ENCODE measurements at places on chromosomes 4 and X.

DNA sequence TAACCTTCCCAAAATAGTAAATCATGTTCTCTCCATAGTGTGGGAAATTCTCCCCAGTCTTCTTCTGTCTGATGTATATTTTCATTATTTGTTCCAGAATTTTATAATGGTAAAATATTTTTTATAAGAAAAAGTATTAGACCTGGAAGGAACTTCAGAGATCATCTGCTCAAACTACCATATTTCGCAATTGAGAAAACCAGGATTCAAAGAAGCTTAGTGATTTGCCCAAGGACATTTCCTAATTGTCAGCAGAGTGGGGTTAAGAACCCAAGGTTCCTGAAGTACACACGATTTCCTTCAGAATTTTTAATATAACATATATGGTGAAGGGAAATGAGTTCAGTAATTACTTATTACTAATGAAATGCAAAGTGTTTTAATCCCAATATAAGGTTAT is 24.1 kb downstream of the OCIAD1 start:
- DNase-seq = no peak

GRCh38 chrX:64394059-64394873 is 986 bp downstream of the MTMR8 start:
- DNase-seq = no peak

GRCh38 chr4:2298532-2298991 is 36.7 kb upstream of the MXD4 start:
- DNase-seq = no peak

- no peak for DNase-seq
Measured at GRCh38 chr4:118931786-118932185, 43.1 kb downstream of the SYNPO2 start.

DNA sequence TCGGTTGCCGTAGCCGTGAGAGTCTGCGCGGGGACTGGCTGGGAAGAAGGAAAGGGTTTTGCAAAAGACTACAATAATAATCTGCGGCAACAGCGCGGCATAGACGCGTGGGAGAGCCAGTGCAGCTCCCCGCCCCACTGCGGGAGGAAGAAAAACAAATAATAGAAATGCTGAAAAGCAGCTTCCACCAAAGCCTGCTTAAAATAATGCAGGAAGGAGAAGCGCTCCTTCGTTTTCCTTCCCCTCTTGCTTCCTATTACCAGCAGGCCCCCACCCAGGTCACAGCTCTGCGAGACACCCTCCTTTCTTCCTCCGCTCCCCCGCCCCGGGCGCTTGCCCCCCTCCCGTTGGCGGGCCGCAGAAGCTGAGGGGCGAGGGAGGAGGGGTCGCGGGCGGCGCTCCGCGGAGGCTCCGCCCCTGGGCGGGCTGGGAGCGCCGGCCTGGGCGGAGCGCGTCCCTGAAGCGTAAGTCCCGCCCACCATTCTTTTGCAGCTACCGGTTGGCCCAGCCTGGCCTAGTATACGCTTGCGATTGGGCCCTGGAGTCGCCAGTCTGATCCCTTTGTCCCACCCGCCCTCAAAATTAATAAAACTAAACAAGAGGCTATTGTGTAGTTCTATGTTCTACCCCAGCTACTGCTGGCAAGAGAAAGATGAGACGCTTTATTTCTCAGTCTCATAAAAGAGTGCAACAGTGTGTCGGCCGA is 636 bp upstream of the AMOT start:
- DNase-seq = peak; percentile 69

DNA sequence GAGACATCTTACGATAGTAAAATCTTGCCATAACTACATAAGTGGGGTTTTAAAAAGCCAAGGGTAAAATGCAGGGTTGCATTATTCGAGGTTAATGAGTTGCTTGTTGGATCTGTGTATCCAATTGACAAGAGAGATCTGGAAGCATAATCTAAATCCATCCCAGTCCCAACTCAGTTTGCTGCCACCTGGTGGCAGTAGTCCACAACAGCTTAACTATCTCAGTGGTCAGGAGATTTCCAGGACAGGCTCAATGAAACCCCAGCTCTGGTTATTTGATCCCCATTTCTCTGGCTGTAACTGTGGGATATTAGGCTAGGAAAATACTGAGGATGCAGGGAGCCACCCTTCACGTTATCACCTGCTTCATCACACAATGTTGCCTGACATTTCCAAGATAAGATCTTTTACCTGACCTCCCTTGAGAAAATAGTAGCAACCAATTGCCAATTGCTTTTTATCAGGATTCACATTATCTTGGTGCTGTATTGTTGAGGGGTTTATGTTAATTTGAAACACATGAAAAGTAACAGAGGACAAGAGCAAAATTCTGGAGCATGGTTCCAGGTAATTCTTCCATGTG is 88.2 kb upstream of the TNIP3 start:
- DNase-seq = peak; percentile 61

DNA sequence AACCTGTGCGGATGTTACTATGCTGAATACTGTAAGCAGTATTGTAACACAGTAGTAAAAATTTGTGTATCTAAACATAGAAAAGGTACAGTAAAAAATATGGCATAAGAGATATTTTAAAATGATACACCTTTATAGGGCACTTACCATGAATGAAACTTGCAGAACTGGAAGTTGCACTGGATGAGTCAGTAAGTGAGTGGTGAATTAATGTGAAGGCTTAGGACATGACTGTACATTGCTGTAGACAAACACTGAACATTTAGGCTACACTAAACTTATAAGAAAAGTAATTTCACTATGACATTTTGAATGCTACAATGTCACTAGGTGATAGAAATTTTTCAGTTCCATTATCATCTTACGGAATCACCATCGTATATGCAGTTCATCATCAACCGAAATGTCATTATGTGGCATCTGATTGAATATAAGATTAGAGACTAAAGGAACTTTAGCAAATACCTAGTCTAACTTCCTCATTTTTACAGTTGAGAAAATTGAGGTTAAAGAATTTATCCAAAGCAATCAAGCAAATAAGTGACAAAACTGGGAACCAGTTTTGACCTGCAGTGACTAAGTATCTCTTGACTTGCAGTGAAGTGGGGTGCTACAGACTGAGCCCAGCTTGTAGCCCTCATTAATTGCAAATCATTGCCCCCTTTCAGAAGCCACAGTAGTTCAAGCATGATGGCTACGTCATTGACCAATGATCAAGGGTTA is 55.3 kb downstream of the EGF start:
- DNase-seq = no peak

GRCh38 chrX:100647095-100647494 is 3.1 kb downstream of the SRPX2 start:
- DNase-seq = no peak

DNA sequence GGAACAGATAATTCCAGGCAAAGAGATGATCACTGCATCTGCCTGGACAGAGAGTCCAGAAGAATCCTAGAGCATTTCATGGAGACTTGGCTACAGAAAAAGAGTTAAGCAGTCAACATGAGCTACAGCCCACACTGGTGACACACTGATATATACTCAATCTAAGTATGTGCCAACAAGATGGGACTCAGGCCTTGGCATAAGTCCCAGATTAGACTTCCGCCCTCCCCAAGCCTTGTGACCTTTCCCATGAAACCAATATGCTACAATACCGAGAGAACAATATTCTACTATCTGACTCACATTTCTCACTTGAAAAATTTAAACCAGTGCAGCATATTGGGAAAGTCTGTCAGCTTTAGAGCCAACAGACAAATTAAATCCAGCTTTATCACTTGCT is 65.7 kb upstream of the SLITRK2 start:
- DNase-seq = no peak

GRCh38 chr4:147839663-147840062 is 107.8 kb downstream of the ARHGAP10 start:
- no peak for DNase-seq

DNA sequence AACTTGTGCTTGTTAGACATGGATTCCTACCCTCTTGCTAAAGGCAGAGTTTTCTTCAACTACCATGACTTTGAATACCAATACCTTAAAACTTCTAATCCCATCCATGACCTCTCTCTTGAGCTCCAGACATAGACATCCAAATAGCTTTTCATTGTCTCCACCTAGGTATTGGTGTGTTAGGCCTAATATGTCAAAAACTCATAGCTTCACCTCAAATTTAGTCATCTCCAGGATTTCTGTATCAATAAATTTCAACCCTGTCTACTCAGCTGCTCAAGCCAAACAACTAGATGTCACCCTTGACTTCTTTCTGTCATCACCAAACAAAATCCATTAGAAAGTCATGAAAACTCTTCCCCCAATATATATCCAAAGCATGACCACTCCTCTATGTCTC is 617.7 kb upstream of the GRIA3 start:
- DNase-seq = no peak

DNA sequence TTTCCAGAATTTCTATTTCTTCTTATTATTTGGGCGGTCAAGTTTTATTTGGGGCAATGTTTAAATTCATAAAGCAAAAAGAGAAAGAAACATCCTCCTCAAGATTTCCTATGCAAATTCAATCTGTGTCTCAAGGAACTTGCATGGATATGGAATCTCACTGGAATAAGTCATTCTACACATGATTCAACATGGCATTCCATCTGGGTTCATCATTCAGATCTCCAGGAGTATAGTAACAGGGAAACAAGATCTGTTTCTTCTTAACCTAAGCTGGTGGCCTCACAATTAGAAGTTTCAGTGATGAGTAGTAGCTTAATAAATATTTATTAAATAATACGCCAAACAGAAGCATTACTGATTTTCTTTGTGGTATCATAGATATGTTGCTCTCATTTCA is 19.8 kb downstream of the KLHL34 start:
- DNase-seq = no peak

DNA sequence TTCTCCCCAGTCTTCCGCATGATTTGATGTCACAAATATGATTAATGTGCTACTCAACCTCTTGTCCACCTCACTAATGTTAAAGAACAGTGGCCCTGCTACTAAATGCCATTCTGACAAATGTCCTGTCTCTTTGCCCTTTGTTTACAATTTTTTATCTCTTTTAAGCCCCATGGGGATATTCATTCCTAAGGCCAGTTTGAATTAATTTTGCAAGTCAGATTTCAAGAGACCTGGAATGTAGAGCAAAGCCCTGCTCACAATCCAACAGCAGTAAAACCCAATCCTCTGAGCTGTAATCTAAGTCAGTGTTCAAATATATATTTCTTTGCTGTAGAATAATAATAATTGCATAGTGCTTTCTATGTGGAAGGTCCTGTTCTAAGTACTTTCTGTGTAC is 81.2 kb downstream of the LDB2 start:
- DNase-seq = no peak

DNA sequence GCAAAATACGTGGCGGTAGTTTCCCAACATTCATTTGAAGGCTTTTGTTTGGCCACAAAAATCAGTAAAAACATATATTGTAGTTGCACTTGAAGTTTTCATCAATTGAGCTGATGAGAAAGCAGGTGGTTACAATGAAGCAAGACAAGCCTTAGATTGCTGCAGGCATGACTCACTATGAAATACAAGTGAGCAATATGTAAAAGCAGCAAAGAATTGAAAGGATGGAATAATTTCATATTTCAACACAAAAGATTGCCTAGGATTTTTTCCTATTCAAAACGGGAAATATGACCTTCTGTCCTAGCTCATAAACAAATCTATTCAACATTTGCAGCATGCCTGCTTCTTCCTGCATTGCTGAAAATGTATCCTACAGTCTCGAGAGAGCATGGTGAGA is 190.9 kb upstream of the BANK1 start:
- no peak for DNase-seq

DNA sequence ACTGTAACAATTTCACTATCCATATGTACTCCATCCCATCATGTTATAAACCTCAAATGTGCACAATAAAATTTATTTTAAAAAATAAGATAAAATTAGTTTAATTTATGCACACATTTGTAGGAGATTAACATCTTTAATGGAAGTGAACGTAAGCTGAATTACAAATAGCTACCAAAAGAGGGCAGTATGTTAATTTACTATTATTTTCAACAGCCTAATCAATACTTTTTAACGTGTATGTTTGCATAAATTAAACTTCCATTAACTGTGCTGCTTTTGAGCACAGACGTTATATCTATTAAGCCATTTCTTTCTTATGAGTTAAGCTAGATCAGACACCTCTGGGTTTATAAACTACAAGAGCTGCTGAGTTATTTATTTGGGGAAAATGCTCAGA is 56.5 kb upstream of the PHKA2 start:
- no peak for DNase-seq

GRCh38 chrX:14738643-14739042 is 134.2 kb downstream of the FANCB start:
- no peak for DNase-seq

- DNase-seq = no peak
Measured at GRCh38 chr4:101141855-101142254, 205.5 kb downstream of the PPP3CA start.

- no peak for DNase-seq
Measured at GRCh38 chr4:105765690-105766407, 57.3 kb downstream of the GSTCD start.

GRCh38 chrX:20362268-20363267 is 95.9 kb upstream of the RPS6KA3 start:
- DNase-seq = no peak

DNA sequence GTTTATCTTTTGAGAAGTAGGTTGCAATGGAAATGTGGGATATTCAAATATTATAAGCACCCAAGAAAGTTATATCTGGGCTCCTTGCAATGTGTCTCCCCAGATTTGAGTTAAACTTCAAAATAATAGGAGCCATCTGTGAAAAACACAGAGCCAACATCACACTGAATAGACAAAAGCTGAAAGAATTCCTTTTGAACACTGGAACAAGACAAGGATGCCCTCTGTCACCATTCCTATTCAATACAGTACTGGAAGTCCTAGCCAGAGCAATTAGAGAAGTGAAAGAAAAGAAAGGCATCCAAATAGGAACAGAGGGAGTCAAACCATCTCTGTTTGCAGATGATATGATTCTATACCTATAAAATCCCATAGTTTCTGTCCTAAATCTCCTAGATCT is 114.3 kb upstream of the IL1RAPL1 start:
- DNase-seq = no peak

- DNase-seq = no peak
Measured at GRCh38 chr4:108531461-108531860, 88.9 kb upstream of the RPL34 start.

GRCh38 chr4:42995343-42995944 is 102.9 kb downstream of the GRXCR1 start:
- no peak for DNase-seq

DNA sequence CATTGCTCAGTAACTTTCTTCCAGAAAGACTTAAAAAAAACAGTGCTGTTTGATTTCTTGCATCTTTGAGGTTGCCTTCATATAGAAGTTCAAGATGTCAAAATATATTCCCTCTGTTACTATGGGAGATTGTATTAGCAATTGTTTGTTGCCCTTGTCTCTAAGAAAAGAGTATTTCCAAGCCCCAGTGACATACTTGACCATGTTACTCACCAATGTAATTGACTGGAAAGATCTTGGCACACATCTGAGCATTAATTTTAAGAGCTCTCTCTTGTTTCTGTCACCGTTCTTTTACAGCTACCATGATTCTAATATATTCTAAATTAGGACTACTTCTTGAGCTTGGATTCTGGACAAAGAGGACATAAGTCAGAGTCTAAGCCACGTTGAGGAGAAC is 902.7 kb upstream of the EPHA5 start:
- no peak for DNase-seq

GRCh38 chr4:171602638-171603355 is 210.4 kb upstream of the GALNTL6 start:
- DNase-seq = no peak

Data from activated CD8-positive, alpha-beta memory T cell treated with anti-CD3 and anti-CD28 coated beads, Interleukin-2, amount 50 U/mL, for 4 hours (primary cell).